Omental fat pad (tissue), 4 donors: ENCODE measurements at places on chromosomes 2 and 18. TPM values are rescaled to one million over a fixed set of nuclear protein-coding genes. Genes with fewer than 3 reads are reported as not detected.

PPP1R1C gene
- total RNA-seq, result not detected

SERTAD2 gene
- 18.5 TPM for total RNA-seq

EVX2 gene
- total RNA-seq, result not detected

ALPP gene
- not detected for total RNA-seq

YES1 gene
- total RNA-seq, result 149 TPM

ALK gene
- 2.2 TPM for total RNA-seq

DSEL gene
- 22.4 TPM for total RNA-seq

COLEC12 gene
- 50.5 TPM for total RNA-seq
